ENCODE measurements at places on chromosomes 3 and 15.

DNA sequence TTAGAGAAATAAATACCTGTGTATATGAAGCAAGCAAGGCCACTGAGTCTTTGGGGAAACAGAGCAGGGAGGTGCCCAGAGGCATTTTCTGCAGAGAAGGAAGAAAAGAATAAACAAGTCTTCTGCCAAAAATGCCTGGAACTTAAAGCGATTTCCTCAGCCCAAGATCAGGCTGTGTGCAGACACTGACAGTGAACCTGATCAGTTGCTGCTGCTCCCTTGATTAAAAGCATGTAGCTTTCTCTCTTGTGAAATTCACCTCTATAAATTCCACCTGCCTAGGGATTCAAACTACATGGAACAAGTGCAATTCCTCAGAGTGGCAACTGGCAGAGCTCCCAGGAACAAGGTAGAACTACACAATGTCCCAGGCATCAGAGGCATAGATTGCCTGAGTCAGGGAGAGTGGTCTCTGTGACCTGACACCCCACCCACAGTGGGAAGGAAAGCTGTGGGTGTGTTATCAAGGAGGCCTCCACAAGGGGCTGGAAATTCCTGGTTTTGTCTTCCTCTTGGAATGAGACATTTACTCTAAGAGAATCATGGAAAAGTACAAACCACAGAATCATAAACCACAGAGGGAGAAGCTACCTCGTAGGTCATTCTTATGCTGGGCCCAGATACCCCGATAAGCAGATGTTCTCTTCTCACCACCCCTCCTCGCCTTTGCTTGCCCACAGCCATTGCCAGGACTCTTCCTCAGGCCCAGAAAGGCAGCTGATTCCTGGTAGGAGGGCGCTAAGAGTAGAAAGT is 1.8 kb upstream of the ZBTB38 start:
- no peak for DNase-seq
- peak overlapping the region; percentile 39 for H3K27ac ChIP-seq

- DNase-seq: no peak
- H3K27me3 ChIP-seq: no peaks in the 10 kb centered on the region
- no peaks in the 10 kb centered on the region for H3K36me3 ChIP-seq
- no peaks in the 10 kb centered on the region for H3K4me1 ChIP-seq
- H3K27ac ChIP-seq: no peak overlapping the region
- no peak overlapping the region for H3K4me3 ChIP-seq
Measured at GRCh38 chr3:133269393-133269792, 130.5 kb upstream of the BFSP2 start.

DNA sequence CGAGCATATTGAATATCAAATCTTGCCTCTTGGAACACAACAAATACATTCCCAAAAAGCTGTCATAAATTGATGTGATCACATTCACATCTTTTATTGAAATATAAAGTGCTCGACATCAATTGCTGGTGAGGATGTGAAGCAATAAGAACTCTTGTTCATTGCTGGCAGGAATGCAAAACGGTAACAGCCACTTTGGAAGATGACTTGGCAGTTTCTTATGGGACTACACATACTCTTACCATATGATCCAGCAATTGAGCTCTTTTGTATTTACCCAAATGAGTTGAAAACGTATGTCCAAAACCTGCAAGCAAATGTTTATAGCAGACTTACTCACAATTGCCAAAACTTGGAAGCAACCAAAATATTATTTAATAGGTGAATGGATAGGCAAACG is 234.9 kb downstream of the CACNA2D3 start:
- no peak for DNase-seq
- H3K36me3 ChIP-seq: no peaks in the 10 kb centered on the region
- H3K27me3 ChIP-seq: no peaks in the 10 kb centered on the region
- no peak overlapping the region for H3K4me3 ChIP-seq
- no peaks in the 10 kb centered on the region for H3K4me1 ChIP-seq

- H3K36me3 ChIP-seq: no peaks in the 10 kb centered on the region
- no peak for DNase-seq
- no peak overlapping the region for H3K27ac ChIP-seq
- no peaks in the 10 kb centered on the region for H3K27me3 ChIP-seq
- H3K4me1 ChIP-seq: no peaks in the 10 kb centered on the region
Measured at GRCh38 chr3:134258761-134259347, 8.2 kb upstream of the RYK start.

DNA sequence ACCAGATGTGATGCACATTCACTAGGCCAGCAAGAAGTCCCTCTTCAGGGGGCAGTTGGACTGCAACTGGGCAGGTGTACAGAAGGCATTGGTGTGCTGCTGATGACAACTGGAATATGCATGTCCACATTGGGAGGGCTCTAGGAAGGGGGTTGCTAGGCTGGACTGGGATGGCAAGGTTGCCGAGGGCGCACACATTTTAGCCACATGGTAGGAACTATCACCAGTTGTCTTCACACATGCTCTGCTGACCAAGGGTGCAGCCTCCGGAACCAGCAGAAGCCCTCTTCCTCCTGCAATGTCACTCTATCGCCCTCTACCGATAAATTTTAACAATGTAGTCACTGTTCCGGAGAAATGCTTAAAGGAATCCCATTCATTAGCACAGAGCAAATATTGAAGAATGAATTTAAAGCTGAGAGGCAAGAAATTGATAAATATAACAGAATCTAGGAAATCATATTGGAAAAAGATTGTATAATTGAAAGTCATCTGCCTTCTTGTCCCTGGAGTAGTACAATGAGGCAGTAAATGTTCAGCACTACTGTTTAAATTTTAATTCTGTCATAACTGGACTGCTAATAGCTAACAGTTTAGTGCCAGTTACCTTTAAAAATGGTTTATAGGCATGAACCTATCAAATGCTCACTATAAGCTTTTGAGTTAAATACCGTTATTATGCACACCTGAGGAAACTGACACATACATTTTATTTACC is 22.6 kb upstream of the LYSMD4 start:
- H3K36me3 ChIP-seq: no peaks in the 10 kb centered on the region
- H3K4me1 ChIP-seq: peaks cover 4% of the 10 kb centered on the region
- H3K4me3 ChIP-seq: no peak overlapping the region
- H3K27ac ChIP-seq: no peak overlapping the region
